ENCODE measurements at places on chromosomes 2 and 18.

DNA sequence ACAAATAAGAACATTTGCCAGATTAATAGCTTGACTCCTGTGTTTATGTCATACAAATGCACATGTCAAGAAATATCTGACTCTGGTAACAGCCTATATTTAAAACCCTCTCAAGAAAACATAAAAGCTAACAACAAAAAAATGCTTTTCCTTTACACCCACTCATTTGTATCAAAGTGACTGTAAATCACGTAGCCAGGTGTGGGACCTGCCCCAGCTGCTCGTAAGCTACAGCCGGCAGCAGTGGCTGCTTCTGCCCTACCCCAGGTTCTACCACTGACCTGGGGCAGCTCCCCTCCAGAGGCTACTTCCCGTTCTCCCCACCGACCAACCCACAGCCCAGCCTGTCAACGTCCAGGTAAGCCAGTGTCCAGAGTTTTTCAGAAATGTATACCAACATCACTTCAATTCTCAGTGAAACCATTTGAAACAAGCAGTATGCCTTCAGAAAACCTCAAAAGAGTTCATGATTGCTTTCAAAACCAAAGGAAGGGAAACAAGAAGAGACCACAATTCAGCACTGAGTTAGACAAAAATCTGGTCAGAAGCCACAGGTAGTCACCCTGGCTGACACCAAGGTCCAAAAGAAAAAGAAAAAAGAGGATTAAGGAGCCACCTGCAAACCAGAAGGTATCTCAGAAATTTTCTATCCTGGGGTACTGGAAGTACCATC is 40.4 kb downstream of the KIDINS220 start:
- DNase-seq: peak; percentile 10

- DNase-seq: no peak
These were observed 26.1 kb upstream of the REG3G start for GRCh38 chr2:78999406-78999805.

DNA sequence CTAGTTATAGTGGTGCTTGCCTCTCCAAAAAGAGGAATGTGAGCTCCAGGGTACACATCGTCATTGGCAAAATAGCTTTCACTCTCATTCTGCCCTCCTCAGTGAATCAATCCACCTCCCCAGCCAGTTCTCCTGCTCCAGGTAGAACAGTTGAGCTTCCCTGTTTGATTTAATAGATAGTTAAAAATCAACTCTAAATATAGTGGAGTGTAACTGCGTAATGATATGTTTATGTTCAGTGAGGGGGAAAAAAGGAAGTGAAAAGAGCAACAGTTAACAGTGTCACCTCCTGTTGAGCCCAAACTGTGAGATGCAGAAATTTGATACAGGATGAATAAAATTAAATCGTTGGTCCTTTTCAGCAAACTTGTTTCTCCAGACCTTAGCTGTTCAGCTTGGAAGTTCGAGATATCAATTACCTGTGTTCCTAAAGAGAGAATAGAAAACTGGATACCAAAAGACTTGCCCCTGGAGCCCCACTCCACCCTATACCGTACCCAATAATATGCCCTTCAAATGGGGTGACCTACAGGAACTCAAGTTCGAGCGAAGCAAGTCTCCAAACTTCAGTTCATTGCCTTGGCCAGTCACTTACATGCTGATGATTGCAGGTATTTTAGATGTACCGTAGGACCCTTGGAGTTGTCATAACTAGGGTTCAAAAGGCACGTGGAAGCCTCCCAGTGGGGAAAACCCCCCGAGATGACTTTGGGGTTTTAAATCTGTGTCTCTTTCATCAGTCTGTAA is 708.4 kb downstream of the RNF144A start:
- no peak for DNase-seq

DNA sequence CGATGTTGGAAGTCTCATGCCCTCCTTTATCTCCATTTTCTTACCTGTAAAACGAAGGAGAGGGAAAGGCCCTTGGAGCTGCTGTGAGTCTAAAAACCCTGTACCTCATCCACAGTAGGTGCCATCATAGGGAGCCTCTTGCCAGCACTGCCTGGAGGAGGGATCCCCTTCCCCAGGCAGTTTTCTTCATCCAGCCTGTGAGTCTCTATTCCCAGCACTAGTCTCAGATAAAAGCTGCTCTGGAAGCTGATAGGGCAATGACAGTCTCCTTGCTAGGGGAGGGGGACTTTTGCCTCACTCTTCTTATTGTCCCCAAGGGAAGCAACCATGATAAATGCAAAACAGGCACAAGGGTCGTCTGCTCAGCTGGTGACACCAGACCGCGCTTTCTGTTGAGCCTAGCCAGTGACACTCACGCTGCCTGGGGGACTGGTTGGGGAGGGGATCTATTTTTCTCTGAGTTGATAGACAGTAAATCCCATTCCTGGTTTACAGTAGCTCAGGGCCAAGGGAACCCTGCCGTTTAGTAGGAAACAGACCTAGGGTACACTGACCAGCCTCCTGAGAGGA is 139.5 kb upstream of the NABP1 start:
- DNase-seq: no peak

DNA sequence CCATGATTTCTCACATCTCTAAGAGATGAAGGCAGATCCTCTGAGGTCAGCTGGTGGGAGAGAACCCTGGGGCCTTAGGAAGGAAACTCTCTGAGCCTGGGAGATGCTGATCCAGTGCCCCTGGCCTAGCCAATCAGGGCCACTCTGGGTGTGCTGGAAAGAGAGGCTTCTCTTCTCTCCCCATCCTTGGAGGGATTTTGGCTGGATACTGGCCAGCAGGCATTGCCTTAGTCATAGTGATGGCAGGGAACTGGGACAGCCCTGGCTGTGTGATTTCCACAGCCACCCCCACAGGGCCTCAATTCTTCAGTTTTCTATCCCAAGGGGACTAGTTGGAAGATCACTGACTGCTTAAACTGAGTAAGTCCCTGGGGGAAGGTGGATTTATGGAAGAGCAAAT is 26.6 kb upstream of the PLB1 start:
- DNase-seq: no peak

- no peak for DNase-seq
These were observed 272.5 kb downstream of the GALR1 start for GRCh38 chr18:77522051-77522675.

- no peak for DNase-seq
These were observed 467.3 kb upstream of the ETAA1 start for GRCh38 chr2:66929632-66930338.

GRCh38 chr2:53259395-53260009 is 508.1 kb upstream of the CHAC2 start:
- no peak for DNase-seq

- DNase-seq: no peak
These were observed 131.5 kb downstream of the SPOPL start for GRCh38 chr2:138633049-138633448.

GRCh38 chr18:29174891-29175290 is 998.0 kb upstream of the CDH2 start:
- no peak for DNase-seq

DNA sequence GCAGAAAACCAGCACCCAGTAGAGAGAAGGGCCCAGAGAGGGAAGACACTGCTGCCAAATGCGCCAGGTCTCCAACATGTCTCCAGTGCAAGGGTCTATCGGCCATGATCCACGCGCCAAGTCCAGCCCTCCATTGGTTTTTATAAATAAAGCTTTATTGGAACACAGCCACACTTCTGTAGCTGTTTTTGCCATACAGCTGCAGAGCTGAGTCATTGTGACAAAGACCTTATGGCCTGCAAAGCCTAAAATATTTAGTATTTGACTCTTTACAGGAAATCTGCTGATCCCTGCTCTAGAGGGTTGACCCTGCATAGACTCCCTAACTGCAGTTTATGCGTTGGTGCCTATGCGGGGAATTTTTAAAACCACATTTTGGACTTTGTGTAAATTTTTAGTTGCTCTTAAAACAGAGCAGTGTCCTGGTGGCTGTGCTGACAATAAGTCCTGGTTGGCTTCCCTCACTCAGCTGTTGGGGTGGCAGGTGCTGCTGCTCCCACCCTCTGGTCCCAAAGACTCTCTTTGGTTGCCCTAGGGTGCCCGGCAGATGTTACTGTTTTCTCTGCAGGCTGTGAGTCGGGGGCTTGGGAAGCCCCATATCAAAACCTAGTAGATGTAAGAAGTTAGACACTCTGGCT is 154.9 kb downstream of the CTIF start:
- no peak for DNase-seq

- DNase-seq: no peak
These were observed 513.3 kb downstream of the LRRTM4 start for GRCh38 chr2:77008853-77009252.

- DNase-seq: no peak
These were observed 42.5 kb downstream of the PSMA8 start for GRCh38 chr18:26176134-26176533.

DNA sequence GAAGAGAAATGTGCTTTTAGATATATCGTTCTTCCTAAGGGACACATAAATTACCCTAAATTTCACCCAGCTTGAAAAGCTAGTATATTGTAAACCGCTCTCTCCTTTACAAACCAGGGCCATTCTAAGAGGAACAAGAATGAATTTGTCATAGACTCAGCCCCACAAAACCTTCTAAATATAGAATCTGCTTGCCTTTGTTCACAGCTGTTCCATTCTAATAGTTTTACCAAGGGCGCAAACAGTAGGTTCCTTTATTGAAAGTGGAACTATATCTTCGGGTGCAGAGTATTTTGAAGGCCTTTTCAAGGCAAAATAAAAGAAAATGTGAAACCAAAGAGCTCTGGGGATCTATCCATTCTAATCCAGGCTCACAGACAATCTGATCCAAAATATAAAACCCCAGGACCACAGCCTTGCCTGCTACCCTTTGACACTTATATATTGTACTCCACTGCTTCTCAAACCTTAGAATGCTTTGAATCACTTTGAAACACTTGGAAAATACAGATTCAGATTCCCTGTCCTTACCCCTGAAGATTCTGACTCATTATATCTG is 316.8 kb downstream of the PAX3 start:
- DNase-seq: no peak

- DNase-seq: no peak
These were observed 1.7 kb downstream of the TBC1D8 start for GRCh38 chr2:101149241-101150192.

- no peak for DNase-seq
These were observed 34.2 kb upstream of the NT5DC4 start for GRCh38 chr2:112686348-112687217.

- DNase-seq: no peak
These were observed 125.4 kb downstream of the CLIP4 start for GRCh38 chr2:29240601-29241000.

- no peak for DNase-seq
These were observed 3.4 kb upstream of the RTP5 start for GRCh38 chr2:241865957-241866789.

Data from Jurkat, Clone E6-1 (cell line).